H4 (cell line): ENCODE measurements at places on chromosomes 5 and 9.
A peak's percentile ranks its signal among the peaks of the same experiment; 100 is the strongest.

DNA sequence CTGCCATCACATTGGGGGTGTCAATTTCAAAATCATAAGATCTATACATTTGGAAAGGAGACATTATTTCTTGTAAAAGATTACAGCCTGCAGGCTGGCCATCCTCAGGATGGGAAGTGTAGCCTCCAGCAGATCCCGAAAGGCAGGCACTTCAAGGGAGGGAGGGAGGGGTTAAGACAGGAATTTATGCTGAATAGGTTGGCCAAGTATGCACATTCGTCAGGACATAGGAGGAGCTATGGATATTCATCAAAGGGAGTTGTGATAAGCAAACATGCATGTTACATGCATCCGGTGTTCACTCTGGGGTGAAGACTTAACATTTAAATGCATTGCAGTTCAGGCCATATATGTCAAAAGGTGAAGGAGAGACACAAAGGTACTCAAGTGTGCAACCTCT, 119.4 kb downstream of the CEP120 start:
- no peak for DNase-seq

- DNase-seq: no peak
These were observed 74.9 kb upstream of the CER1 start for GRCh38 chr9:14797435-14797834.

GRCh38 chr5:176890455-176891330, 8.5 kb downstream of the HK3 start:
- DNase-seq: no peak

GRCh38 chr5:166963596-166963995, 1327.8 kb upstream of the WWC1 start:
- no peak for DNase-seq

DNA sequence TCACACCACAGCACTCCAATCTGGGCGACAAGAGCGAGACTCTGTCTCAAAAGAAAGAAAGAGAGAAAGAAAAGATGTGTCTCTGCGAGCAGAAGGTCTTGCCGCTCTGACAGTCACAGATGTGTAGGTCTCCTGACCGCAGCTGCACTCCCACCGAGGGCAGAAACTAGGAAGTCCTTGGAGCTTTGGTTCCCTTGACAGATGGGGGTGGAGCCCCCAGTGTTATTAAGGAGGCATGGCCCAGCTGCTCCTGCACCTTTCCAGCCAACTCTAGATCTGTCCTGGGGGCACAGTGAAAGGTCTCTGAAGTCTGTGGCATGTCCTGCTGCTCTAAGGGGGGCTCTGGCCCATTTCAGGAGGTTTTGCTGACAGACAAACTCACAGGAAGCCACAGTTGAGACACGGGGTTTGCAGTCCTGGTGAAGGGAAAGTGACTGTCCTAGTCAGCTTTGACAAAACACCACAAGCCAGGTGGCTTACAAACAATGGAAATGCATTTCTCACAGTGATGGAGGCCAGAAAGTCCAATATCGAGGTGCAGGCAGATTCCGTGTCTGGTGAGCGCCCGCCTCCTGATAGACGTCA, 9.0 kb upstream of the DIPK1B start:
- no peak for DNase-seq

- no peak for DNase-seq
These were observed 270.5 kb downstream of the OSTF1 start for GRCh38 chr9:75358846-75359245.

- no peak for DNase-seq
These were observed 4.1 kb upstream of the SARDH start for GRCh38 chr9:133742251-133742650.

DNA sequence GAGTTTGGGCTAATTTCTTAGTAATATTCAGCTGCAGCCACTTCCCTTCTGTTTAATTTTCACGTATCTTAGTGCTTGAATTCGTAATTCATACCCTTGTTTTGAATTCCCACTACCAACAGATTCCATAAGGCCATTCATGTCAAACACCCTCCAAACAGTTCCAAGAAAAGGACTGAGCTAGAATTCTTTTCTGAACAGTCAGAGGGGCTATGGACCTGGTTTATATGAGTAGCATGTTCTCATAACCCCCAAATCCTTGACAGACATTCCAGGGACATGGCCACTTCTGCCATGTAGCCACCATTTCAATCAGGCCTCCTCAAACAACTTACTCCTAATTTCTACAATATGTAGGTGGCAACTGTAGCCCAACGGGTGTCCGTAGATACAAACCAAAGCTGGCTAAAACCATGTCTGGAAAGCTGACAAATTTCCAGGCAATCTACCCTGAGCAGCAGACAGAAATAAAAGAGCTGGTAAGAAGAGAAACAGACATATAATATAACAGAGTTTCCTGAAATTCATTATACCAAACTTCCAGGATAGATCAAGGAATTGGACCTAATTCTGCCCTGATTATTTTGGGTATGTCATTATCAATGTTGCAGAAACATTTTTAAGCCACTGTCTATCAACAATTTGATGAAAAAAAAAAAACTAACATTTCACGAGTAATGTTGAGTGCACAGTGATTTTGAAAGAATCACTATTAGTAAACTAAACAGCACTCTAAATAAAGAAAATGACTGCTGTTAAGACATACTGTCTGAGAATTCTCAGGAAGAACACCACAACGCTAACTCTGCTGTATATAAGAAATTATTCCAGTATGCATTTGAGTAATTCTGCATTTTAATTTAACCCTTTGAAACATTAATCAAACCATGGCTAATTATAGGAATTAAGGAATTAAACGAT, 40.7 kb downstream of the EBF1 start:
- DNase-seq: no peak

- peak; percentile 68 for DNase-seq
These were observed 25.0 kb downstream of the SH3TC2 start for GRCh38 chr5:149037817-149038216.

DNA sequence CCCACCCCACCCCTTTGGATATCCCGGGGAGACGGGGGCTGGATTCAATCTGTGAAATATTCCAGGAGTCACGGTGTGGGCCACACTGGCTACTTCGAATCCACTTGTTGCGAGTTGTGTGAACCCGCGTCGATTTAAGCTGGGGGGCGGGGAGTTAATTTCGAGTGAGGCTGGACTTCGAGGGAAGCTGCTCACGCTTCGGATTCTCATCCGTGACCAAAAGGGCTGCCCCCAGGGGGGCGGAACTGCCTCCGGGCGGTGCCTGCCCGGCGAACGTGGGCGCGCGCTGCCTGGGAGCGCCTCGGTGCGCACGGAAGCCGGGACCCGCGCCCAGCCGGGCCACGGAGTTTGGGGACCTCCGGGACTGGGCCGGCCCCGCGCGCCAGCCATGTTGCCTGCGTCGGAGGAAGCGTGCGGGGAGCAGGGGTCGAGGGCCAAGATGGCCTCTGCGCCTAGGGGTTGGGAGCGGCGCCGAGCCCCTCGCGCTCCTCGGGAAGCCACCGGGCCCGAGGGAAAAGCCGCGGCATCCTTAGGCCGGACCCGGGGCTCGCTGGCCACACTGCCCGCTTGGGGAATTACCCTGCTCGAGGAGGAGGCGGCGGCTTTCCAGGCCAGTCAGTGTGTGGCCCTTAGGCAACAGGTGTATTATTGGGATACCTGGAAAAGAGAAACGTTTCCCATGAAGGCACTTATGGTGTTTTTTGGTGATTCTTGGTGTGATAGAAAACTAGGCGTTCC, 975 bp downstream of the OCLN start:
- no peak for DNase-seq

- DNase-seq: no peak
These were observed 60.9 kb downstream of the CDKN2A start for GRCh38 chr9:21933281-21933680.

DNA sequence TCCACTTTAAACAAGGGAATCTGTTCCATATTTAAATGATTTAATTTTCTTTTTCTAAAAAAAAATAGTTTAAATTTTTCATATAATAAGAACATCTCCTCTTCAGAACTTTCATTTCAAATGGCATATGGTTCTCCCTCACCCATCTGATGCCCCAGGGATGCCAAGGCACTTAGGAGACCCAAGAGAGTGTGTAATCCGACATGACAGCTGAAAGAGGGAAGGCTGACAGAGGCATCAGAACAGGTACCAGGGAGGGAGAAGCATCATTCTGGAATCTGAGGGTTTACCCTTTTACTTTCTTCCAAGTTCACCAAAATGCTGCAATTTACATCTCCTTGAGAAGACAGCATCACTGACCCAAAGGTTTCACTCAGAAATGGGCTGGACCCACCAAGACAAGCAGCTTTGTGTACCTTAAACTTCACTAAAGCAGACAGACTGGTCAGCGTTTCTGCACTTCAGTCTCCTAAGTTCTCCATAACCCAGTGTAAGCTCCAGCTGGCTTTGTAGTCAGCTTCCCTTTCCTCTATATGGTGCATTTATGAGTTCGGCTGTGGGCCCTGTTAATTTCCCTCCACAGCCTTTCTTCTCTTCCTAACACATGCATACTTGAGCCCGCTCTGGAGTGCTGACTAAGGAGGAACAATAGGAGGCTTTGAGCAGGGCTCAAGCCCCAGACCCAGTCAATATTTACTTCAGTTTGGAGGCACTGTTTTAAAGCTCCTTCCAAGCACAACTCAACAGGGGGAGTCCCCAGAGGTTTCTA, 17.7 kb downstream of the EFNA5 start:
- DNase-seq: no peak

- no peak for DNase-seq
These were observed 305.8 kb downstream of the PDE4D start for GRCh38 chr5:59587489-59588337.

GRCh38 chr5:76723906-76724305, 8.0 kb downstream of the F2R start:
- DNase-seq: no peak

DNA sequence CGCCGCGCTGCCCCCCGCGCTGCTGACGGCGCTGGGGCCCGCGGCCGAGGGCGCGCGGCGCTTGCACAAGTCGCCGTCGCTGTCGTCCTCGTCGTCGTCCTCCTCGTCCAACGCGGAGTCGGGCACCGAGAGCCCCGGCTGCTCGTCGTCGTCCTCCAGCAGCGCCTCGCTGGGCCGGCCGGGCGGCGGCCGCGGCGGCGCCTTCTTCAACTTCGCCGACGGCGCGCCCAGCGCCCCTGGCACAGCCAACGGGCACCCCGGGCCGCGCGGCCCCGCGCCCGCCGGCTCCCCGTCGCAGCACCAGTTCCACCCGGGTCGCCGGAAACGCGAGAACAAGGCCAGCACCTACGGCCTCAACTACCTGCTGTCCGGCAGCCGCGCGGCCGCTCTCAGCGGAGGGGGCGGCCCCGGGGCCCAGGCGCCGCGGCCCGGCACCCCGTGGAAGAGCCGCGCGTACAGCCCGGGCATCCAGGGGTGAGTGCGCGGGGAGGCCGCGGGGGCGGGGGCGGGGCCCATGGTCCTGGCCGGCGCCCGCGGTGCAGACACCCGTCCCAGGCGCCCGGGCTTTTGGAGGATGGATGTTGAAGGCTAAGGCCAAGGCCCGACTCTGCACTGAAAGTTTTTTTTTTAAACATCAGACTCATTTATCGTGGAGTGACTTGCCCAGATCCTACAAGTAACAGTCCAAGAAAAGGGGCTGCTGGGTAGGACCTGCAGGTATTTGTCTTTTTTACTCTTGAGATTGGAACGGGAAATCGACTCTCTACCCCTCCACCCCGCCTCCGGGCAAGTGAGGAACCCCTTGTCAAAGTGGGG, 1.2 kb downstream of the TENT4A start:
- DNase-seq: no peak

DNA sequence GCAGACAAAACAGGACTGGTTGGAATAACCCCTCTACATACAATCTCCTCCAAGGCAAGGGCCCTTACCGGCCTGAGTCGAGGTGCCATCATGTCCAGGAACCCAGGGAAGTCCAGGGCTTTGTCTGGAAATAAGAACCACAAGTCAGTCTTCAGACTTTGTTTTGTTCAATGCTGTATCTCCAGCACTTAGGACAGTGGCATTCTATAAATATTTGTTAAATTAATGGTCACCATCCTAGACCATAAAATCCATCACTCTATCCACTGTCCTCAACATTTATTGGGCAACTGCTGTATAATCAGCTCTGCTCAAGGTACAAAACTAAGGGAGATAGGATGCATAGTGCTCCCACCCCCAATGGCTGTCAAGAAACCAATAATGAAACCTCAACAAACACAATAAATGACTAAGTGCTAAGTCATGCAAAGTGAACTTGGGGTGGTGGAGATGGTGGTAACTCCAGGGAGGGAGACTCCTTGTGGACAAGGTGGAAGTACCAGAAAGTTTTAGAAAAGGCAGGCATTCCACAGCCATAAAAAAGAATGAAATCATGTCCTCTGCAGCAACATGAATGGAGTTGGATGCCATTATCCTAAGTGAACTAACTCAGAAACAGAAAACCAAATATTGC, 5.0 kb downstream of the RELL2 start:
- peak; percentile 71 for DNase-seq

DNA sequence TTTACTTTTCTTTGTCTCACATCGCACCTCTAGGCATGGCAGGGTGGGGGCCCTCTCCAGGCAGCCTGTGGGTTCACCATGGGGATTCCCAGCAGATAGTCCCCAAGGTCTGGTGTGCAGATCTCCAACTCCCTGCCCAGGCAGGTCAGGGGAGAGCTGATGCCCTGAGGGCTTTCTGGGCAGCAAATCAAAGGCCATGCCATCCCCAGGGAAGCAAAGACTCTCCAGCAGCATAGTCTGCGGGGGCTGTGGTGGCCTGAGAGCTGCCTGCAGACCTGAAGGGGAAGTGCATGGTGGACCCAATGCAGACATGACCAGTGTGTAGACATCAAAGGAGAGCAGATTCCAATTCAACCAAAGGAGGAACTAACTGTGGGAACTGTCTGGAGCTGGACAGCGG, 7.7 kb downstream of the NEURL1B start:
- no peak for DNase-seq

GRCh38 chr9:36436909-36437308, 36.8 kb upstream of the RNF38 start:
- DNase-seq: no peak

GRCh38 chr5:76669245-76669644, 46.0 kb upstream of the F2RL2 start:
- no peak for DNase-seq

DNA sequence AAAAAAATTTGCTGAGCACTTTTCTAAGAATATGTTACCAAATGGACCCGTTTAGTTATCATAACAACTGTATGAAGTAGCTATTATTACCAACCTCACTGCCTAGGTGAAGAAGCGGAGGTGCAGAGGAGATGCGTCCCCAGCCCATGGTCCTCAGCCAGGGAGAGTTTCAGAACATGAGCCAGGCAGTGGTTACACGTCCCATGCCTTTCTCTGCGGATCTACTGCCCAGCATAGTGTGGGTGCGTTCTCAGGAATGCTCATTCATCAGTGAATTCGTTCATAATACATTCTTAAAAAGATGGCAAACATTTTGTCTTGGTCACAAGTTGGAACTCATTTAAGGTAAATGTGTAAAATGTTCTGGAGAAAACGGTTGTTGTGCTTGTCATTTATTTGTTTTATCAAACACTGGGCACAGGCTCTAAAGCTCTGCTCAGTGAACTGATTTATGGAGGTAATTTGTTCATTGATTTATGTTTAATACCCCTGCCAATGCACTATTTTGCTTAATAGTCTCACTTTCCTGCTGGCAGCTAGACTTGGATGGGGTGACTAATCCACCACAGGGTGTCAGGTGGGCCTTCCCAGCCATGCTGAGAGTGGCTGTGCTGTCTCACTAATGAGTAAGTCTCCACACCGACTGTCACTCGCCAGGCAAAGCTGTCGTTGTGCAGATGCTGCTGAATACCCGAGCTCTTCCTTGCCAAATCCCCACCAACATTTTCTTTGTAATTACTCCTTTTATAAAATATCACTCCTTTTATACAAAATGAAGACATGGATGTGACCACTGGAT, 248.8 kb downstream of the TENT4A start:
- DNase-seq: no peak

GRCh38 chr5:34487159-34487879, 168.8 kb upstream of the RAI14 start:
- DNase-seq: peak; percentile 42

- DNase-seq: peak; percentile 21
These were observed 194.7 kb downstream of the MED10 start for GRCh38 chr5:6183391-6184390.

- DNase-seq: peak; percentile 19
These were observed 74.3 kb downstream of the MUSK start for GRCh38 chr9:110742741-110743371.
